H9 (cell line): ENCODE measurements at places on chromosomes 16 and 17. TPM values are rescaled to one million over a fixed set of nuclear protein-coding genes. Genes with fewer than 3 reads are reported as not detected.
A peak's percentile ranks its signal among the peaks of the same experiment; 100 is the strongest.

GRCh38 chr16:65319621-65320231, 197.9 kb upstream of the CDH11 start:
- no peaks in the 10 kb centered on the region for H3K36me3 ChIP-seq
- DNase-seq = no peak
- no peak overlapping the region for H3K4me3 ChIP-seq
- no peak overlapping the region for H3K27ac ChIP-seq
- peaks cover 6% of the 10 kb centered on the region; the same call in 1 of the 2 replicates for H3K4me1 ChIP-seq

DNA sequence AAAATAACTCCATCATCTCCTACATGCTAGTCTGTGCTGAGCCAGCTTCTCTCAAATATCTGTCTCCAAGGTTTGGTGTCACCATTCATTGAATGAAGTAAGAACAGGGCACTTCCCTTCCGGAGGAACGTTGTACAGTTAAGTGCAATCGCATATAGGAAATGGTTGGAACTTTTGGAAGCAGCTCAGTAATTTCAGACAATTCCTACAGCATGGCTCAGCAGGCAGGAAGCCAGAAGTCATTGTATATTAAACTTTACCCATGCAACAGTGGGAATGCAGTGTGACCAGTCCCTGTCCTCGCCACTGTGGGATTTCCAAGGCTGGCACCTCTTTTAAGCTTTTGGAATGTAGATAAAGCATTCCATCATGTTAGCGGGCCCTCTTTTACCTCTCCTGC, 51.1 kb upstream of the MYH2 start:
- no peak for DNase-seq
- H3K27ac ChIP-seq = no peak overlapping the region

GRCh38 chr16:54359555-54359954, 73.0 kb upstream of the IRX3 start:
- H3K4me3 ChIP-seq = no peak overlapping the region
- no peaks in the 10 kb centered on the region; the same call in 1 of the 2 replicates for H3K4me1 ChIP-seq
- H3K36me3 ChIP-seq = peaks cover 3% of the 10 kb centered on the region; the same call in 2 of the 3 replicates

GRCh38 chr16:77684181-77684526, 38.2 kb upstream of the NUDT7 start:
- H3K27ac ChIP-seq = no peak overlapping the region
- H3K36me3 ChIP-seq = no peaks in the 10 kb centered on the region
- no peak overlapping the region for H3K4me3 ChIP-seq
- no peaks in the 10 kb centered on the region for H3K27me3 ChIP-seq

DNA sequence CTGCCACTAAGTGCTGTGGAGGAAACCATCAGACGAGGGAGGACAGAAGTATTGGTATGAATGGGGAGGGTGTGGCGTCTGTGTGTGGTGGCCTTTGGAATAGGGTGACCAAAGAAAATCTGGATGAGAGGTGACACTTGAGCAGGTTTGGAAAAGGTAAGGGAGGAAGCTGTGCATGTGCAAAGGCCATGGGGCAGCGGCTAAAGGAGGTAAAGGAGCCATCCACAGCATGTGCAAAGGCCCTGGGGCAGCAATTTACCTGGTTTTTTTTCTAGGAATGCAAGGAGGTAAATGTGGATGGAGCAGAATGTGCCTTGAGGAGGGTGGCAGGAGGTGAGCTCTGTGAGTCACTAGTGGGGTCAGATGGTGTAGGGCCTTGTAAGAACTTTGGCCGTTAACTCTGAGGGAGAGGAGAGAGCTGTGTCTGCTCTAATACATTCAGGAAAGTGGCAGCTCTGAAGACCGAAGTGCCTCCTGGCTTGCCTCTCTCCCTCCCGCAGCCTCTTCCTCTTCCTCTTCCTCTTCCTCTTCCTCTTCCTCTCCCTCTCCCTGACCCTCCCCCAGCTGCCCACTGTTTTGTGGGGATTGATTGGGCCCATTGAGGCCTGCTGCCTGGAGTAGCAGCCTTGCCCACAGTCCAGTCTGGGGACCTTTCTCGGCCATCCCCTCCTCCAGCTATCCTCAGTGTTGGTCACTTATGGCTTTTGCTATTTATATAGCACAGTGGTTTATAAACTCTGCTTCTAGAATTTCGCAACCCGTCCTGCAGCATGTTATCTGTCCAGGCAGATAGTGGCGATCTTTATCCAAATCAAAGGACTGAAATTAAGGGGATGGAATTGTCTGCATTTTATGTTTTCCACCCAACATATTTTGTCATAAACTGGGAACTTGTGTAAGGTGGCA, 38.7 kb downstream of the CMIP start:
- H3K36me3 ChIP-seq = peaks cover 23% of the 10 kb centered on the region
- H3K4me3 ChIP-seq = no peak overlapping the region
- H3K27me3 ChIP-seq = no peaks in the 10 kb centered on the region
- peaks cover 3% of the 10 kb centered on the region; the same call in 1 of the 2 replicates for H3K4me1 ChIP-seq

GRCh38 chr17:47934856-47935255, 6.5 kb upstream of the PNPO start:
- H3K4me3 ChIP-seq = no peak overlapping the region
- H3K36me3 ChIP-seq = peaks cover 6% of the 10 kb centered on the region; the same call in 1 of the 2 replicates
- no peak overlapping the region for H3K27ac ChIP-seq
- no peak for DNase-seq
- H3K27me3 ChIP-seq = no peaks in the 10 kb centered on the region

- peaks cover 50% of the 10 kb centered on the region for H3K36me3 ChIP-seq
- DNase-seq = peak; percentile 87
- no peak overlapping the region for H3K4me3 ChIP-seq
- H3K4me1 ChIP-seq = no peaks in the 10 kb centered on the region
Measured at GRCh38 chr17:79082311-79083190, 7.9 kb downstream of the ENGASE start.

GRCh38 chr17:45306623-45307022, 10.2 kb downstream of the MAP3K14 start:
- H3K36me3 ChIP-seq = no peaks in the 10 kb centered on the region; the same call in 1 of the 3 replicates
- no peak for DNase-seq
- H3K4me3 ChIP-seq = no peak overlapping the region
- no peak overlapping the region for H3K27ac ChIP-seq

DNA sequence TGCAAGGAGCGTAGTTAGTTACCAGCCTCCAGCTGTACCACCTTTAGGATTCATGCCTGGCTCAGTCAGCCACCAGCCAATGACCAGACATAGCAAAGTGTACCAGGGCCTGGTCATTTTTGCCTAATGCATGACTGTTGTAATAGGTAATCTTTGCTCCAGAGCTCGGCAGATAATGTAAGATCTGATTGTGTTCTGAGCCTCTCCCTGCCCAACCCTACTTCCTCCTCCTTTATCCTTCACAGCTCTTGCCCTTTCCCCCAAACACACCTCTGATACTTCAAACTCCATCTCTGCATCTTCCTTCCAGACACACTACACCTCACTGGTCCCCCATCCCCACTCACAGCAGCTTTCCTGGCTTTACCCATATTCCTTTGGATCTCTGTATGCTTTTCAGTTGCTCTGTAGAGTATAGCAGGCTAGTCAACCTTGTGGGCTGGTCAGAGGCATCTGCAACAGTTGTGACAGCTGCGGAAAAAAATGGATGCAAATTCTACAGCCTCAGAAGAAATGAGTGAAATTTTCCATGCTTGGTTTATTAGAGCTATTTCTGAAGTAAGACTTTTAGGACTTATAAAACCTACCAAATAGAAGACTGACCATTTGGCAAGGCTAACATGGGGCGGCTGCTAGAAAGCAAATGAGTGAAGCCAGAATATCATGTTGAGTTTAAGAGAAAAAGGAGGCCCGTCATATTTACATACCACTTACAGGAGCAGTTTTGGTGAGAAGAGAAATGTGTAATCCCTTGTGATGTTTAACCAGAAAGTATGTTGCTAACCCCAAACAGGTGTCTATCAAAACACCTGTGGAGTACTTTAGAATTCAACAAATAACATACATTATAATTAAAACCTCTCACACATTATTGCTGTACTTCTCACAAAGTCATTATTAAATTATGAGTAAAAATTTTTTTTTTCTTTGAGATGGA, 19.9 kb upstream of the C16orf87 start:
- no peak overlapping the region for H3K4me3 ChIP-seq
- no peaks in the 10 kb centered on the region for H3K27me3 ChIP-seq
- peaks cover 4% of the 10 kb centered on the region for H3K4me1 ChIP-seq

DNA sequence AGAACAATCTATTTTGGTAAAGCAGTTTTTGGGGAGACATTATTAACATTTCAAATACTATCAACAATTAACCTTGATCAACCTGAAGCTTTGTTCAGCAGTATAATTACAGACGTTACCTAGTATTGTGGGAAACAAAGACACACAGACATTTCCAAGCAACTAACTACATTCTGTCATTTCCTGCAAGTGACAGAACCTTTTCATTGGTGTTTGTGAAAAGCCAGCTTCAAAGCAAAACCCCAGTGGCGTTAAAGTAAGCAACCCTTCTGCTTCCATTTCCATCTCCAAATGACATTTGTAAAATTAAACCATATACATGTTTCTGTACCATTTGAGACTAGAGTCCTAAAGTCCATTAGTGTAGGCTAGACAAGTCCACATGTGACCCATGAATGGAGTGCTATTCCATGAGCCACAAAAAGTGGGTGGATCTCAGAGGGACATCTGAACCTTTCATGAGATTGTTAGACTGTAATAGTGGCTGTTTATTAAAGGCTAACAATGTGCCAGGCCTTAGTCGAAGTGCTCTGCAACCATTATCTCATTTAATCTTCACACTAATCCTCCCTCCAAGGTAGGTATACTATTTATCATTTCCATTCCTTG, 101.2 kb downstream of the SSH2 start:
- H3K27ac ChIP-seq = no peak overlapping the region
- no peaks in the 10 kb centered on the region for H3K36me3 ChIP-seq
- H3K27me3 ChIP-seq = no peaks in the 10 kb centered on the region
- no peaks in the 10 kb centered on the region for H3K4me1 ChIP-seq
- no peak overlapping the region for H3K4me3 ChIP-seq
- no peak for DNase-seq

DNA sequence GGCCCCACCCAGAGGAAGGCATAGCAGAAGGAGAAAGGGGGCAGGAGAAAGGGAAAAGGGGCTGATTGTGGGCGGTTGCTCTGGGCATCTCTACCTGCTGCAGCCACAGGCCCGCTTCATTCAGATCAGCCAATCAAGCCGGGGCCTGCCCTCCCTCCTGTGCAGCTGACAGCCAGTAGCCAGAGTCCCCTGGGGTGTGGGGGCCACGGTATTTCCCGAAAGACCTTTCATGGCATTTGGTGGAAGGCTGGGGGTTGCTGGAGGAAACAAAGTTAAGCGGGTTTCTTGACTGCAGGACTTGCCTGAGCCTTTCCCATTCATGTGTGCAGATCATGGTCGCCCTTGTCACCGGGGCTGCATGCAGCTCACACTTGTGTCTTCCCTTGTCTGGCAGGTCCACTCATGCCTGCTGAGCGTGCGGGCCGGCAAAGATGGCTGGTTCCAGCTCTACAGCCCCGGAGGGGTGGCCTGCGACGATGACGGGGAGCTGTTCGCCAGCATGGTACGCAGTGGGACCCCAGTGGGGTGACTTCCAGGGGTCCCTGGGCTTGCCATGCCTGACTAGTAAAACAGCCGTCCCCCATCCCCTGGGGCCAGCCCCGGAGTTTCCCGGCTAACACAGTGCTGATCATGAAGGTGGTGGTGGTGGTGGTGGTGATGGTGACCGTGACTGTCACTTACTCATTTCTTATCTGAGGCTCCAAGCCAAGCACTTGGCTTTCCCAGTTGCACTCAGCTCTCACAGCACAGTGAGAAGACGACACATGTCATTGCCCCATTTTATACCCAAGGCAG, 82.7 kb upstream of the PLCG2 start:
- H3K27me3 ChIP-seq = no peaks in the 10 kb centered on the region
- no peak for DNase-seq
- no peak overlapping the region for H3K4me3 ChIP-seq
- H3K36me3 ChIP-seq = peaks cover 44% of the 10 kb centered on the region
- no peaks in the 10 kb centered on the region for H3K4me1 ChIP-seq
- no peak overlapping the region for H3K27ac ChIP-seq

DNA sequence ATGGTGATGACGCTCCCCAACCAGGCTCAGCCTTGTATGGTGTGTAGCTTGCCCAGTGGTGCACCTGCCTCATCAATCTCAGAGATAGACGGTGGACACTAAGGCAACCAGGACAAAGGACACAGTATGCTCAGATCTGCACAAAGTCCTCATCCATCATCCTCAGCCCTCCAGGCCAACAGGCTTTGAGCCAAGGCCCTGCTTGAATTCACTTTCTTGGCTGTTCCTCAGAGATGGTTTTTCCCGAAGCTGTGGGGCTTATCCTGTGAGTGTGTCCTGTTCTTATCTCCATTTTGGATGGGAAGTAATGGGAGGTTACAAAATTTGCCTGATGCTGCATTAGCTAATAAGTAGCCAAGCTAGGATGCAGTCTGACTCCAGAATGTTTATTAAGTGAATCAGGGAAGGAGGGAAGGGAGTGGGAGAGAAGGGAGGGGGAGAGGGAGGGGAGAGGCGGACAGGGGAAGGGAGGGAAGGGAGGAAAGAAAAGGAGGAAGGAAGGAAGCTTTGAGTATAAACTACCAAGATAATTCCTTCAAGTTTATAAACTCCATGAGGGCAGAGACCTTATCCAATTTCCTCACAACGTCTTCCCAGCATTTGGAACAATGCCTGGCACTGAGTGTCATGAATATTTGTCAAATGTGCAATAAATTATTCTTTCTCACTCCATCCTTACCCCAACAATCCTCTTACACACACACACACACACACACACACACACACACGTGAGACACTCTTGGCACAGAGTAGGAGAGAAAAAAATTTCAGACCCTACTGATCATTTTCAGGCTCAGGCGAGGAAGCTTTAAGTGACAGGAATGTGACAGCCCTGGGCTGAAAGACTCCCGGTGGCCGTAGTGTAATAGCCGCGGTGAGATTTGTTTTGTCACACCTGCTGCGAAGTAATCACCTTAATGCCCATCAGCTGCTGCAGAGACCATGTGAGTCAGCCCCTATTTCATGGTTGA, 84.3 kb downstream of the BMERB1 start:
- H3K4me1 ChIP-seq = no peaks in the 10 kb centered on the region

DNA sequence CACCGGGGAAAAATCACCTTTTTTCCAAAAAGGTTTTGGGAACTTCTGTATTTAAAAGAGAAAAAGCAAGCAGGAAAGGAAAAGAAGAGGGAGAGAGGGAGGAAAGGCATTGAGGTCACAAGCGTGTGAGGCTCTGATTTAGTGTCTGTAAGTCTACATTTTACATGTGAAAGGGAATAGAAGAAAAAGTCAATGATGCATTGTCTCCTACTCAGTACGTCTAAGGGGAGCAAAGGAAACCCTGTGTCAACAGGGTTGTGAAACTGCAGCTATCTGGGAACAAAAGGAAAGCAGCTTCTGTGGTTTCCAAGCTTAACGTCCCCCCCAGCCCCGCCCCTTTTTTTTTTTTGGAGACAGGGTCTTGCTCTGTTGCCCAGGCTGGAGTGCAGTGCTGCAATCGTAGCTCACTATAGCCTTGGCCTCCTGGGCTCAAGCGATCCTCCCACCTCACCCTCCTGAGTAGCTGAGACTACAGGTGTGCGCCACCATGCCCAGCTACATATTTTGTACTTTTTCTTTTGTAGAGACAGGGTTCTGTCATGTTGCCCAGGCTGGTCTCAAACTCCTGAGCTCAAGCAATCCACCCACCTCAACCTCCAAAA, 1.8 kb upstream of the CDC42EP4 start:
- no peaks in the 10 kb centered on the region for H3K36me3 ChIP-seq
- peaks cover 2% of the 10 kb centered on the region; the same call in 1 of the 2 replicates for H3K4me1 ChIP-seq
- no peaks in the 10 kb centered on the region for H3K27me3 ChIP-seq

DPEP3 gene
- 0.59 and 0.68 TPM in 2 replicates for total RNA-seq

ACSM3 gene
- total RNA-seq = 3.1 and 4.0 TPM in 2 replicates

PRSS36 gene
- 0.66 and 0.72 TPM in 2 replicates for total RNA-seq

LRRC36 gene
- not detected in 2 replicates for total RNA-seq

TSEN54 gene
- 44.5 and 45.5 TPM in 2 replicates for total RNA-seq

KRT14 gene
- not detected in 2 replicates for total RNA-seq

CCT6B gene
- total RNA-seq = 1.4 and 1.7 TPM in 2 replicates

ADGRG1 gene
- total RNA-seq = 0.57 and 1.1 TPM in 2 replicates

LAT gene
- 3.7 and 4.3 TPM in 2 replicates for total RNA-seq

ZP2 gene
- not detected in 2 replicates for total RNA-seq

RAB37 gene
- total RNA-seq = 2.5 and 3.6 TPM in 2 replicates

RSKR gene
- total RNA-seq = 25.2 and 25.8 TPM in 2 replicates
